NCI-H82 (cell line): ENCODE measurements at places on chromosomes 4 and X.

DNA sequence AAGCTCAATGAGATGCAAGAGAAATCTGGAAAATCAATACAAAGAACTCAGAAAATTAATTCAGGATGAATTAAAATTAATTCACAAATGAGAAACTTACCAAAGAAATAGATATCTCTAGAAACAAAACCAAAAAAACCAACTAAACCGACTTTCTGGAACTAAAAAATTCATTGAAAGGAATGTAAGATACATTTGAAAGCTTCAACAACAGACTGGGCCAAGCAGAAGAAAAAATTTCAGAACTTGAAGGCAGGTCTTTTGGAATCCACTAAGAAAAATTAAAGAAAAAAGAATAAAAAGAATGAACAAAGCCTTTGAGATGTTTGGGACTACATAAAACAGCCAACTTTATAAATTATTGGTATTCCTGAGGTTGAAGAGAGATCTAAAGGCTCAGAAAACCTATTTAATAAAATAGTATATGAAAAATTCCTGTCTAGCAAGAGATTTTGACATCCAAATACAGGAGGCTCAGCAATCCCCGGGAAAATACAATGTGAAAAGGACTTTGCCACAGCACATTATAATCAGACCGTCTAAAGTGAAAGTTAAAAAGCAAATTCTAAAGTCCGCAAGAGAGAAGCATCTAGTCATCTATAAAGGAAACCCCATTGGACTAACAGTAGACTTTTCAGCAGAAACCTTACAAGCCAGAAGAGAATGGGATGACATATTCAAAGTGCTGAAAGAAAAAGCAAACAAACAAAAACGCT lies 44.2 kb downstream of the NAT8L start:
- no peak for DNase-seq

DNA sequence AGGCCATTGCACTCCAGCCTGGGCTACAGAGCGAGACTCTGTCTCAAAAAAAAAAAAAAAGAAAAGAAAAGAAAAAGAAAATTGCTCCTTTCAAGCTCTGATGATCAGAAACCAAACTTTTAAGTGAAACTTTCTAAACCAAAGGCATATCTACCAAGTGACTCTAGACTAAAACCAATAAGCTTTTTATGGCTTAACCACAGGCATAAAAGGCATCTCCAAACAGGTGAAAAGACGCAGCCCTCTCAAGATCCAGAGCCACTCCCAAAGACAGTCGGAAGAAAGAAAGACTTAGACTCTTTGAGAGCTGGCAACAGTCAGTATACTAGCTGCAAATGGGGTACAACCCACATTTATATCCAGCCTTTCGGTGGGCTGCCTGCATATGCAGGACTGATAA lies 117.1 kb upstream of the AP1S2 start:
- DNase-seq: no peak

DNA sequence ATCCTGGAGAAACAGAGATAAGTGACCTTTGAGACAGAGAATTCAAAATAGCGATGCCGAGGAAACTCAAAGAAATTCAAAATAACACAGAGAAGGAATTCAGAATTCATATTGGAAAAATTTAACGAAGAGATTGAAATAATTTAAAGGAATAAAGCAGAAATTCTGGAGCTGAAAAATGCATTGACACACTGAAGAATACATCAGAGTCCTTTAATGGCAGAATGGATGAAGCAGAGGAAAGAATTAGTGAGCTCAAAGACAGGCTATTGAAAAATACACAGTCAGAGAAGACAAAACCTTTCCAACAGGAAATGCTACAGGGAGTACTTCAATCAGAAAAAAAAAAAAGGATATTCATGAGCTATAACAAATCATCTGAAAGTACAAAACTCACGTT lies 185.8 kb downstream of the PARM1 start:
- no peak for DNase-seq

- DNase-seq: no peak
Measured at GRCh38 chrX:106748377-106748776, 21.9 kb downstream of the RNF128 start.

DNA sequence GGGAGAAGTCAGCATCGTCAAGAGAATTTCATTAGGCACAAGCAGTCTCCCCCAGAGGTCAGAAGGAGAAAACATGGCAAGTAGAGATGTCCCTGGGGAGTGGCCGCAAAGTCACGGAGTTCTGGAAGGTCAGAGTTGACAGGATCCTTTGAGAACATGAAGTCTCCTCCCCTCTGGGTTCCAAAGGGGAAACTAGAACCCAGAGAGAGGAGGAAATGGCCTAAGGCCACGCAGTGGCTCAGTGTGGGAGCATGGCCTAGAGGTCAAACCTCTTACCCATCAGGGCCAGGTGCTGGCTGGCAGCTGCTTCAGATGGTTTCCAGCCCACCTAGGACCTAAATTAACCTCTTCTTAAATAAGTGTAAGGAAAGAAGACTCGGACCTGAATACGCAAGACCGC lies 884 bp downstream of the IDH3G start:
- no peak for DNase-seq

DNA sequence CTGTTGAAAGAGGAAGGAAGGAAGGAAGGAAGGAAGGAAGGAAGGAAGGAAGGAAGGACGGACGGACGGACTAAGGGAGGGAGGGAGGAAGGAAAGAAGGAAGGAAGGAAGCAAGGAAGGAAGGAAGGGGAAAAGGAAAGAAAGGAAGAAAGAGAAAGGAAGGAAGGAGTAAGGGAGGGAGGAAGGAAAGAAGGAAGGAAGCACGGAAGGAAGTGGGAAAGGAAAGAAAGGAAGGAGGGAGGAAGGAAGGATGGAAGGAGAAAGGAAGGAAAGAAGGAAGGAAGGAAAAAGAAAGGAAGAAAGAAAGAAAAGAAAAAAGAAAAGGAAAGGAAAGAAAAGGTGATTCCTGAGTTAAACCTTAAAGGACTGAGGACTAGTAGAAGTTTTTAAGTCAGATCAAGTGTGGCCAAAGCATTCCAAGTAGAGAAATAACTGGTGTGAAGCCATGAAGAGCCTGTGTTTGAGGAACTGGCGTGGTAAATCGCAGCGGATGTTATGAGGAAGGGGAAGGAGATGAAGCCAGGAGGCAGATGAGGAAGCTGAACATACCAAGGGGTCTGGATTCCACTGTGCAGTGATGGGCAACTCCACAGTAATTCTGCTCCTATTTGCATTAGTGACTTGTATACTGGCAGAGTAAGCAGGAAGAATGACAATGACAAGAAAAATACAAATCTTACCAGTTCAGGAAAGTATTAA lies 163.5 kb downstream of the MGST2 start:
- DNase-seq: no peak

- DNase-seq: no peak
Measured at GRCh38 chr4:15938182-15938581, 358 bp downstream of the FGFBP1 start.

- no peak for DNase-seq
Measured at GRCh38 chr4:177322266-177322665, 12.6 kb downstream of the NEIL3 start.

DNA sequence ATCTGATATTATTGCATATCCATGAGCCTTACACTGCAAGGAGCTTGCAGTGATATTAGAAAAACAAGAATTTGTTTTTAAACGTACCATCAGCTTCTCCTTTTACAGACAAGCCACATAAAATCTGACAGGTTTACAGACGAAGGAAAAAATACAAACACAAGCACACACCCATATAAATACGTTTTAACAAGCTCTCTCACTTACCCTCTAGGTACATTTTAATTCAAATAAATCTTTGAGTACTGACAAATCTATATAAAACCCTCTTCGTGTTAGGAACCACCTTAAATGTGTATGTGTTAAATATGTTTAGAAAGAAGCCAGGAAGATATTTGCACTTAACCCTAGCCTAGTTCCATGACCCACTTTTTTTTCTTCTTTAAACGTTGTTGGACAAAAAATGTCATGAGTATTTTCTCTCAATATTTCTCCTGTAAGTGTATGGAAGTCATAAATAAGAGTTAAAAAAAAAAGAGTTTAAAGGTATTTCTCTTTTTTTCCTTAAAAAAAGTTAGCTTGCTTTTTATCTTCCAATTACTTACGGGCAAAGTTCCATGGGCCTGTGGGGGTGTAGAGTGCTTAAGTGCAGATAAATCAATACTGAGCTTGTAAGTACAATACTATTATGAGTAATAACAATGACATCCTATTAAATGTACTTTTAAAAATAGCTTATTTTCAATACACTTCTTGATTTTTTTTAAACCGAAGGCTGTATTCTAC lies 1.5 kb downstream of the ARAP2 start:
- no peak for DNase-seq

DNA sequence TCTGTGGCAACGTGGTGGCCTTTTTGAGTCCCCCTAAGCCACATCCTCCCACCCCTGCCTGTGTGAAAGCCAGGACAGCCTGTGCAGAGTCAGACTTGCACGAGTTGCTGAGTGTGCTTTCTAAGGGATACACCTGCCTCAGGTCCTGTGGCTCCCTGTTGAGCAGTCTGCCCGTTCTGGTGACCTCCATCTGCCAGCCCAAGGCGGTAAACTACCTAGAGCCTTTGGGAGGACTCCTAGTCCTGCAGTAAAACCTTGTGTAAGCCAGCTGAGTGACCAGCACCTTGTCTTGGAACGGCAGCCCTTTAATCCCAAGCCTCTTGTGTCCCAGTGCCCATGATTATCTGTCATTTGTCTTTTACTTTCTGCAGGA lies 69.3 kb downstream of the NBDY start:
- no peak for DNase-seq

DNA sequence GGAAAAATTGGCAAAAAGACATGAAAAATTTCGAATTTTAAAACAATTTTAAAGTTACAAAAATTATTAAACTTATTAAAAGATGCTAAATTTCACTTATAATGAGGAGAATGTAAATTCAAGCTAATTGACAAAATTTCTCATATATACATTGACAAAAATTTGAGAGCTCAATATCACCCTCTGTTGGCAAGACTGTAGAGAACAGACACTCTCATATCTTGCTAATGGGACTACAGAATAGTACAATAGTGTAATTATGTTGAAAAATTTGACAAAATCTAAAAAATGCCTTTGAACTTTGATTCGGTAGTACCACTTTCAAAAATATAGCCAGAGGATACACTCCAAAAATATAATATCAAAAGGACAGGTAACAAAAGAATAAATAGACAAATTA lies 29.8 kb downstream of the DCAF8L2 start:
- DNase-seq: peak; percentile 57

GRCh38 chrX:152937236-152937635 lies 39.4 kb downstream of the ZNF185 start:
- no peak for DNase-seq

GRCh38 chr4:103011378-103012025 lies 8.0 kb downstream of the SLC9B1 start:
- peak; percentile 13 for DNase-seq

GRCh38 chr4:138192113-138192512 lies 50.0 kb downstream of the SLC7A11 start:
- DNase-seq: no peak

DNA sequence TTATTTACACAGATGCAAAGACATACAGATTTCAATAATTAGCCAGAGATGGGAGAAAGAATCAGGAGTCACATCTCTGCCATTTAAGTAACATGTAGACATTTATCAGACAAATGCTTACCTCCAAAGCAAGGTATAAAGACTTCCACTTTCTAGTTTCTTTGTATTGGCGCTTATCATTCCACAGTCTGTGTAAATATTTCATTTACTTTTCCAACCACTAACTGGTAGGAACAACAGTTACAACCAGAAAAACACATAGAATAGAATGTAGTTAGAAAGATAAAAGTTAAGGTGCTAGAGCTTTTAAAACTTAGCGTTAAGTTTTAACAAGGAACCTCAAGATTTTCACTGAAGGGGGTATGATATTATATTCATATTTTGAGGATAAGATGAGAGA lies 40.9 kb upstream of the UGT2B4 start:
- DNase-seq: no peak
